T-helper 2 cell (primary cell): ENCODE measurements at places on chromosomes 1 and 21.

DNA sequence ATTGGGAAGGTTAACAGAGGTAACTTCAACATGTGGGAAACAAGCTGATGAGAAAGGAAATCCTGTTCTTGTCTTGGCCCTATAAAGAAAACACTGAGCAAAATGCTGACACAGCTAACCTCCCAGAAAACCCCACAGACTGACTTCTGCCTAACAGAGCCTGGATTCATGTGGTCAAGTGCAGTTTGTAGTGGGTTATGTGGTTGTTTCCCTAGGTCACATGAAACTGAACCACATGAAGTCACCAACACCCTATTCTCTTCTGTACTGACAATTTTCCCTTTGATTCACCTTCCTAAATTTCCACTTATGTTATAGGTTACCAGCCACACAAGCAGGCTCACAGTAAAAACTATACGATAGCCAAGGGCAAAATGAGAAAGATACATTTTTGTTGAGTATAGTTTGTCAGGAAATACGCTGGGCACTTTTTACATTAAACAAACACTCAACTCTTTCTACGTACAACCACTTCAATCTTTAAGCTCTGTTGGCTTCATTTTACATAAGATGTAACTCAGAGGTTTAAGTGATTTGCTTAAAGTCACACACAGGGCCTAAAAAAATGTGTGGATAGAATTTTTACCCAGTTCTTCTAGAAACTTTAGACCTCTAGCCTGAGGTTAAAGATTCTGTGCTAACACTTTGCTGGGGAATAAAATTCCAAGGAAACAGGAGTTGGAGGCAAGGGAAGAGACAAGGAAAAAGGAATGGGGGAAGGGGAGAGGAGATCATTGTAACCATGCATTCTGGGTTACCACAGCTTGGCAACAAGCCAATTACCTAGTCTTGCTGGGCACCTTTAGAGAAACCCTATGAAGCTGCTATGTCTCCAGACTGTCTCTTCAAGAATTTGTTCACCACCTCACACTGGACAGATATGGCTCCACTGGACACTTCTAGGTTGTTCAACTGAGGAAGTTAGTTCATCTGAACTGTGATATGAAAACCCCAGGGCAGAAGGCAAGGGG, 601.6 kb upstream of the USP24 start:
- no peak for DNase-seq

GRCh38 chr1:222546091-222546490, 1.8 kb downstream of the HHIPL2 start:
- DNase-seq, result no peak

GRCh38 chr1:60906526-60906925, 175.8 kb upstream of the NFIA start:
- DNase-seq, result no peak

DNA sequence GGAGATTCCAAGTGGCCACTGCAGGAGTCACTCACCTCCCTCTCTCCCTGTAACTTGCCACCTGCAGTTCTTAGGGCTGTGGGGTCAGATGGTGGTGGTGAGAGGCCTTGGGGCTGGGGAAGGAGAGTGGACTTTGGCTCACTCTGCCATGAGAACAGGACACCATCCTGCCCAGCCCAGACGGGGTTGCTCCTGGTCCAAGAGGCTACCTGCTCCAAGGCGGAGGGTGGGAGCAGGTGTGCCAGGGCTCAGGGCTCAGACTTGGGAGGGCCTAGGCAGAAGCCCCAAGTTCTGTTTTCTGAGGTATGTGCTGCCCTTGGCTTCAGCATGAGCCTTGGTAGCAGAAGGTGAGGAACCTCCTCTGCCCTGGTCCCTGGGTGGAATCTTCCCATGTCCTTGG, 11.4 kb upstream of the KCNC4 start:
- no peak for DNase-seq

- no peak for DNase-seq
These were observed 125.3 kb downstream of the SYT2 start for GRCh38 chr1:202584707-202585589.

DNA sequence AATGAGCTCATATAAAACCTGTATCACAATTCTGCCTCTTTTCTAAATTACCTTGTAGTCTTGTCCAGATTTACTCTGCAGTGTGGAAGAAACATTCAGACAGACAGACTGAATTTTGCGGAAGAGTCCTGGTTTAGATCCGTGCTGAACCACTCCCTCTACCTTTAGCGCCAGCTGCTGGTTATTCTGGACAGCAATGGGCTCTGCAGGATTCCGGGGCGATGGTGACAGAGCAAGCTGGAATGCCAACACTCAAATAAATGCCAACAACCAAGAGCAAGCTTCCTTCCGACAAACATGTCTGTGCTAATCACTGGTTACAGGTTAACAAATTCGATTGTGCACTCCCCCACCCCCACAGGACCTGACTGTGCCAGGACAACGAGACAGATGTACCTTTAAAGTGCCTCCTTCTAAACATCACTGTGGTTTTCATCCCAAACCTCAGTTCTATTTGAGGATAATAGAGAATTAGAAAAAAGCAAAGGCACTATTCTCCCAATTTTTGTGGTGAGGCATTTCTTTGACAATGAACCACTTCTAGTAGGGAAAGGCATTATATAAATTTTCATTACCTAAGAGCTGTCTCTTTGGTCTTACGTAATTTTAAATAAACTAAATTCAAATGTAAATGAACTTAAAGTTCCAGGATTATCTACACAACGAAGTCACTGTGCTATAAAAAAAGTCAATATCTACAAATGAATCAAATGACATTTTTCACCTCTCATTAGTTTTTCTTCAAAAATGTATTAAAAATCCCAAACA, 90.4 kb downstream of the INTS7 start:
- no peak for DNase-seq

GRCh38 chr1:168923521-168924136, 182.9 kb upstream of the ATP1B1 start:
- DNase-seq, result no peak

DNA sequence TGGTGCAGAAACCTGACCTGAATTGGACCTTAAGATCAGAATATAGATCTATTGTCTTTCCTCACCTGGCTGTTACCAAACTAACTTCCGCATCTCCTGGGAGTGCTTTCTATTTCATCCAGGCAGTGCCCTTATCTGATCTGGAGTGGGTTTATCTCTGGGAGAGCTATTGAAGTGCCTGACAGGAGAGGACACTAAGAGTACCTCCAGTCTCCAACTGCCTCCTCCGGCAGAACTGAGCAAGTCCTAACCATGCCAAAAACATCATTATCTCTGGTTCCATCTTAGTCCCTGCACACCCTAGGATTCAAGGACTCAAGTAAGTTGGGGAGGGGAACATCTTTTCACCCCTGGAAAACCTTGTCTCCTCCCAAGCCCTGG, 12.4 kb upstream of the KCNJ15 start:
- DNase-seq, result no peak

DNA sequence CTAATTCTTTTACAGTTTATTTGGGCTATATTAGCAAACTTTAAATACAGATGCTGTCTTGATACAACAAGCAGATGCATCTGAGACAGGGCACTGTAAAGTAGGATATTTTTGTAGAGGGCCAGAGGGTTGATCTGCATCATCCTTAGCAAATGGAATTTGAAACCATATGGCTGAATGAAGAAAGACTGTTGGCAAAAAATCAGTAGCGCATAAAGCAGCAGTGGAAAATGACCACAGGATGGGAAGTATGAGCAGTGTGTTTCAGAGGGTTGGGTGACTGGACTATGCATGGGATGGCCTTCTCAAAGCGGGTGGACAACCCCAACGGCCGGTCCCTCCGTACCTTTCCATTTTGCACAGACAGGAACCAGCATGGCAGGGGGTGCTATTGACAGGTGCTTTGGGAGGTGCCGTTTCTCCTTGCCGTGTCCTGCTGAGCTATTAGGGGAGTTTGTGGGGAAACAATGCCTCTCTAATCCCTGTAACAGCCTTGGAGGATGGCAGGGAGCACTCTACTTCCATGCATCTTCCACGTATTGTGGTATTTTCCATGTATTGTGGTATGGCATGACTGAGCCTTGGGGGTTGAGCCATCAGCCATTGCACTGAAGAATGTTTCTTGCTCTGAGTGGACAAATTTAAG, 5.9 kb downstream of the LRRC8B start:
- DNase-seq, result no peak

- DNase-seq, result no peak
These were observed 59.7 kb downstream of the CLIC6 start for GRCh38 chr21:34728479-34728878.

- no peak for DNase-seq
These were observed 2.6 kb upstream of the RORC start for GRCh38 chr1:151834239-151834638.

GRCh38 chr1:209772126-209772525, 12.2 kb downstream of the C1orf74 start:
- DNase-seq, result no peak

DNA sequence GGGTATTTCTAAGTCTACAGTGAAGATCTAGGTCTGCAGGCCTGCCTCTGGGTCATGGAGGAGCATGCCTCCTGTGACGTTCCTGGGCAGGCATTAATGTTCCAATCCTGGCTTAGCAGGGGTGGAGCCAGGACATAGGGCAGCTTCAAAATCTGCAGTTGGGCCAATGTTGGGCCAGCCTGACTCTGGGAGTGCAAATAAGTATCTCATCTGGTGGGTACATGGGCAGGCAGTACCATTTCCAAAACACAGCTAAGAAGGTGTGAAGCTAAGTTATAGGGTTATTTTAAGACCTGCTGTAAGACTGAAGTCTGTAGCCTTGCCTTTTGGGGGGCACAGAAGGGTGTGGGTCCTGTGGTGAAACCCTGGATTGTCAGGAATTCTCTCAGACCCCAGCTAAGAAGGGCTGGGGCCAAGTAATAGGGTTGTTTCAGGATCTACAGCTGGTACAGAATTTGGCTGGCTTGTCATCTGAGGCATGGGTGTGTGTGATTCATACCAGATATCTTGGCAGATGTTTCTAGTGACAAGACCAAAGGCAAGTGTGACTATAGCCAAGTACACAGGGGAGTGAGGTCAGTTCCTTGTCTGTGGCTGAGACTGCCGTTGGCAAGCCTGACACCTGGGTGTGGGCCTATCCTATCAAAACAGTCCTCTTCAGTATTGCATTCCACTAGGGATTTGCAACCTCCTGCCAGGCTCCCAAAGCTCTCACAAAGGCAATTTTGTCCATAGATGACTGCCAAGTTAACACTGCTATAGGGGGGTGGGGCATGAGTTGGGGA, 468.7 kb upstream of the B3GALT2 start:
- no peak for DNase-seq

DNA sequence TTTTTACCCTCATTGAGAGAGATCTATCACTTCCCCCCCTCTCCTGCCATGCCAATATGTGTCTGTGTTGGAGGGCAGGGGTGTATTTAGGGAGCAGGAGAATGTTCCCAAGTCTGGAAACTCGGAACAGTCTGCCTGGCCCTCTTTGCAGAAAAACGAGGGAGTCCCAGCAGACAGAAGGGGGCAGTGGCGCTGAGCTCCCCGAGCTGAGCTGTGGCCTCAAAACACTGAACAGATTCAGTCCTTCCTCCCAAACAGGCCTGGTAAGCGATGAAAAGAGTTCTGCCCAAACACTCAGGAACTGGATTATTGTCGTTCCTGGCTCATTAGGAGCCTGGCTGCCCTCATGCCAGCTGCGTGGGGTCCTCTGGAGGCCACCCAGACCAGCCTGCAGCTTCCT, 981 bp downstream of the CLDN14 start:
- DNase-seq, result no peak

DNA sequence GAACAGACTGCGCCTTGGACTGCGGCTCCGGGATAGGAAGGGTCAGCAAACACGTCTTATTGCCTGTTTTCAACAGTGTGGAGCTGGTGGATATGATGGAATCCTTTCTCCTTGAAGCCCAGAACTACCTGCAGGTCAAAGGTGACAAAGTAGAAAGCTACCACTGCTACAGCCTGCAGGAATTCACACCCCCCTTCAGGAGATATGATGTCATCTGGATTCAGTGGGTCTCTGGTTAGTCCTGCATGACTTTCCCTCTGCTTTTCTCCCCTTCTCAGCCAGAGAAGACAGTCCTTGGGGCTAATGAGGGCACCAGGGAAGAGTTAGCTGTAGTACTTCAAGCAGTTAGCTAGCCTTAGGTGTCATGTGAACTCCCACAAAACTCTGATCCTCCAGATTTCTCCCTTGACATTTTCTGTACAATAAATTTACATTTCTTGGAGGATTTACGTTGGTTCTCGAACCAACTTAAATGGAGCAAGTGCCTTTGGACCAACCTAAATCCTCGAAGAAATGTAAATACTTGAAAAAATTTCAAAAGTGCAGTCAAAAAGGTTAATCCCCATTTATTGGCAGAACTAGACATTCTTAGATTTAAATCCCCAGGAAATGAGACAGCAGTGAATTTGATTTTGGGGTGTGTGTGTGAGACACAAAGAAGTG, 20.9 kb downstream of the NTMT2 start:
- DNase-seq, result no peak

- DNase-seq, result no peak
These were observed 8.1 kb downstream of the B3GALT5 start for GRCh38 chr21:39620856-39621255.

DNA sequence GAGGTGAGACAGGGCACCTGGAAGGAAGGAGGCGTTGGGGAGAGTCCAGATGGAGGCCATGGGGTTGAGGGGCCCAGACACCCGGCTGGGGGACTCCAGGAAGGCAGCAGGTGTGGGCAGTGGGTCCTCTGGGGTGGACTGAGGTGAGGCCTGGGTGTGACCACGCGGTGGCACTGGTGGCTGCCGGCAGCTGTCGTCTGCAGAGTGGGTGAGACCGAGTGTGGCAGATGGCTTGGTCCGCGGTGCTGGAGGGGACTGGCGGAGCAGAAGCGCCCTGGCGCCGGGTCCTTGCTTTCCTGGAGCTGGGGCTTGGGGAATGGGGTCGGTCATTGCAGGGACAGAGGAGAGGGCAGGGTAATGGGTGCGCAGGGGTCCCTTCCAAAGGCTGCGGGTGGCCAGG, 12.5 kb downstream of the AGRN start:
- no peak for DNase-seq

DNA sequence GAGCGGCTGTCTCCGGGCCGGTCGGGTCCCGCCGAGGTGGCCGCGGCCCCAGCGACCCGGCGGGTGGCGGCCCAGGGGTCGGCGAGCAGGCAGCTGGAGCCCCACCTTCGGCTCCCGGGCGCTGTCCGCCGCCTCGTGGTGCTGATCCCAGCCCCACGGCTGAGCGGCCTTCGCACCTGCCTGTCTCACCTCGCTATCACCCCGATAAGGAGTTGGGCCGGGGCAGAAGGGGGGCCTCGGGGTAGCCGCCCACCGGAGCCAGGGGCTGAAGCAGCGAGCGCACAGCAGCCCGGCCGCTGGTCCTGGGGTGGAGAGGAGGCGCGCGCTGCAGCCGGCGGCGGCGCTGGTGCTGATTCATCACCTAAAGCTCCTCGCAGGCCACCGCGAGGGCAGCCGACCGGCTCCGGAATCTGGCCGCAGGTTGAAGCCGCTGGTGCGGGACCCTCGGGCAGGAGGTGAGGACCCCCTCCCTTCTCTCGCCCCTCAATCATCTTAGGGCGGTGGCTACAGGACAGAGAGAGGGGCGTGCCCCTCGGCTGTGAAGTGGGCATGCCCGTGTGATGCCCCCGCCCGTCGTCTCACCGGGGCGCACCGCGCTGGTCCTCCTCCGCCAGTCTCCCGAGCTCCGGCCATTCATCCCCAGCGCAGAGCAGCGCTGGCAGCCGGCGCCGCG, 575 bp downstream of the TRIM67 start:
- no peak for DNase-seq

GRCh38 chr1:194028002-194028401, 841.6 kb upstream of the B3GALT2 start:
- DNase-seq, result no peak
